ENCODE measurements at places on chromosomes 12 and 14.

GRCh38 chr12:113133666-113134065, 1.9 kb downstream of the RASAL1 start:
- DNase-seq, result no peak

- DNase-seq, result no peak
Measured at GRCh38 chr12:31813305-31813704, 84.5 kb upstream of the AMN1 start.

DNA sequence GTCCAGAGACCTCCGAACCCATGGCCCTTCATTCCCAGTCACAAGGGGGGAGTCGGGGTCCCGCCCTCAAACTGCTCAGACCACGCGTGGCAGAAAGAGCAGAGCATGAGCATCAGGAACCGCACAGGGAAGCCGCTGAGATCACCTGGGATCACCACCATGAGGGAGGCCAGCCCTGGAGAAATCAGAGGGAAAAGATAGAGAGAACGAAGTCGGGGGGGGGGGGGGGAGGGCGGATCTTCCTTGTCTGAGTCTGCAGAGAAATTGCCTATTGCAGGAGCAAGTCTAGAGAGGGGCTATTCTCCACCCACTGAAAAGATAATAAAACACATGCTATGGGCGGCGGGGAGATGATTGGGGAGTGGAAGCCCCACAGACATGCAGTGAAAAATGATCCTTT, 884 bp upstream of the TMEM132C start:
- no peak for DNase-seq

- no peak for DNase-seq
Measured at GRCh38 chr12:57154804-57155434, 7.5 kb upstream of the LRP1-AS start.

DNA sequence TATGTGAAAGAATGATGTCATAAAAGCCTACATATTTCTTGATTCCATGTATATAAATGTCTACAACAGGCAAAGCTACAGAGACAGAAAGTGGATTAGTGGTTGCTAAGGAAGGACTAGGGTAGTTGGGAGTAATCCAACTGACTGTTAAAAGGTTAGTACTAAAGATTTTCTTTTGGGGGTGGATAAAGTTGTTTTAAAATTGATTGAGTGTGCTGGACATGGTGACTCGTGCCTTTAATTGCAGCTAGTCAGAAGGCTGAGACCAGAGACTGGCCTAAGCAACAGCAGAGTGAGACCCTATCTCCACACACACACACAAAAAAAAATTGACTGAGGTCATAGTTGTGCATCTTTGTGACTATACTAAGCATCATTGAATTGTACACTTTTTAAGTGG, 234.3 kb downstream of the C12orf50 start:
- no peak for DNase-seq

GRCh38 chr12:109100741-109101140, 3.3 kb downstream of the UNG start:
- no peak for DNase-seq

GRCh38 chr14:63342371-63342770, 23.6 kb upstream of the GPHB5 start:
- no peak for DNase-seq

- DNase-seq, result no peak
Measured at GRCh38 chr14:63745858-63746425, 18.1 kb upstream of the SGPP1 start.

GRCh38 chr12:132848521-132848920, 19.9 kb upstream of the GOLGA3 start:
- no peak for DNase-seq

DNA sequence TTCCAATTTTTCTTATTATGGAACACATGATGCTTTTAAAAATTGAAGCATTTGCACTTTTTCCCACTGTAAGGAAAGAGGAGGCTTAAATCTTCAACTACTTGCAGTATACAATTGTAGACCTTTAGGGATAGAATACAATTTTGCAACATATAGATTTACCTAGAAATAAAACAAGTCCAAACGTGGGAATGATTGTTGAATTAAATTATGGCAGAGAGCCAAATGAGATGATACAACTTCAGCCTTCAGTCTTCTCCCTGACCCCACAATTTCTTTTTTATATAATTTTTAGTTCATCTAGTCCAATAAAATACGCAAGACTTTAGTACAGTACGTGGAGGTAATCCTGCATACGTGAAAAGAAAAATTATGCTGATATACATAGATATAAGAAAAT, 666.5 kb downstream of the SLC16A7 start:
- no peak for DNase-seq

- no peak for DNase-seq
Measured at GRCh38 chr14:74785056-74785613, 22.0 kb downstream of the YLPM1 start.

Measured in astrocyte of the cerebellum (primary cell).